Activated CD4-positive, CD25-positive, alpha-beta regulatory T cell treated with anti-CD3 and anti-CD28 coated beads, Interleukin-2, amount 50 U/mL, for 72 hours (primary cell): ENCODE measurements at places on chromosomes 11 and 22.

DNA sequence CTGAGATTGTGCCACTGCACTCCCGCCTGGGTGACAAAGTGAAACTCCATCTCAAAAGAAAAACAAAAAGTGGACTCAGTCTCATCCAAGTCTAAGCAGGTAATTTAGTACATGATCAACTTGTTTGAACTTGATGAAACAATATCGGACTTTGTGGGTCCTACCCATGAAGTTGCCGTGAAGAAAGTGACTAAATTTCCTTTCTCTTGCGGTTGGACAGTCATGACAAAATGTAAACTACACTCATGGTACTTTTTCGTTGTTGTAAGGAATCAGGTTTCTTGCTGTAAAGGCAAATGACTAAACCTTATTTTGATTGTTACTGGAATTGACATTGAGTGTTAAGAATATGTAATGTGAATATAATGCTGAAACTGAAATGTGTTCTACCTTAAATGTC is 164.5 kb upstream of the PLET1 start:
- no peak for DNase-seq

DNA sequence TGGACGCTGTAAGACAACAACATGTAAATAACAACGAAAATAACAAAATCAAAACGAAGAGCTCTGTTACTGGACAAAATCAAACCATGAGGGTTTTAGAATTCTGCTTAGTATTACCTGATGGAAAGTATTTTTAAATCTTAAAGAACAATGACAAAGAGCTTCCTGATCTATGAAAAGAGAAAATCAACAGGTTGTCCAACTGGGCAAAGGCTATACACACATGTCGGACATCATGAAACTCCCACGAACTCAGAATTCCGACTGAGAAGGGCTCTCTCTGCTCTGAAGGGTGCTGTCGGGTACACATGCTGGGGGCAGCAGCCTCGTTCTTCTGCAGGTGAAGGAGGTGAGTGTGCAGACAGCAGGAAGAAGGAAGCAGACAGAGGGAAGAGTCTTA is 25.8 kb downstream of the CERK start:
- DNase-seq: no peak

- no peak for DNase-seq
Measured at GRCh38 chr22:49553076-49553475, 274.6 kb downstream of the BRD1 start.

GRCh38 chr11:122304306-122304705 is 188.3 kb upstream of the BLID start:
- no peak for DNase-seq

DNA sequence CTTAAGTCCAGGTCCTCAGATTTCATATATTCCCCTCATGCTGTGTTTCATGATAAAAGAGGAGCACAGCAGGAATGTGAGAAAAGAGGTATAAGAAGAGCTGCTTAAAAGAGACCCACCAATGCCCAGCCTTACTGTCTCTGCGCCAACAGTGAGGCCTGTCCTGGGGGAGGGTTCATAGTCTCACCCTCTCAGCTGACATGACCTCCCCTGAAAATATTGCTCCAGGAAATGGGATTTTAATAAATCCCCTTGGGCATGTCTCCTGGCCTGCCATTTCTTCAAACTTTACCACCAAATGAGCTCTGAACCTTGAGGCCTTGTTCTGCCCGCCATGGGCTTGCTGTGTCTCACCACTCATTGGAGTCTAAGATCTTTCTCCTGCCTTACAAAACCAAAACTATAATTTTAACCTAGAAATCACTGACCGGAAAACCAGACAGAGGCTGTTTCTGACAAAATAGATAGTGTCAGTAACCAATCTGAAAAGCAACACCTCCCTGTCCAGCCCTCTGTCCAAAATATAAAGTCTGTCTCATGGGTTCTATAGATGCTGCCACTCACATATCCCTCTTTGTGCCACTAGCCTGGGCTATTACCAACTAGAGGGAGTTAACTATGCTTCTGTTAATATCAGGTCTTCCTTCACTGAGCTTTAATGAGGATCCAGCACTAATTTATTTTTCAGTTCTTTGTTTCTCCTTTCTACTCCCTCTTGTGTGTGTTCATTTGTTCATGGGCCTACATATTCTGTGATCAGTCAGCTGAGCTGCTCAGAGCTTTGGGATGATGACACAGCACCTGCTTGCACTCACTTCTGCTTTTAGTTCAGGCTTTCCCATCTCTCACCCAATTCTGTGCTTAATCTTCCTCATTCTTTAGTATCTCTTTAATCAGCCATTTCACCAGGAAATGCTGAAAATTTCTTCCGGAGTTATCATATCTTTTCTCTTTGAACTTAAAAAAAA is at the start of gene OR2AG2:
OR2AG2 (minus strand) TSS at position 51 of the 968 bp plus-strand sequence. CDS start 3,019 bp downstream, outside the sequence.
- no peak for DNase-seq
